ENCODE measurements at places on chromosomes 6 and 20. TPM values are rescaled to one million over a fixed set of nuclear protein-coding genes. Genes with fewer than 3 reads are reported as not detected.

DNA sequence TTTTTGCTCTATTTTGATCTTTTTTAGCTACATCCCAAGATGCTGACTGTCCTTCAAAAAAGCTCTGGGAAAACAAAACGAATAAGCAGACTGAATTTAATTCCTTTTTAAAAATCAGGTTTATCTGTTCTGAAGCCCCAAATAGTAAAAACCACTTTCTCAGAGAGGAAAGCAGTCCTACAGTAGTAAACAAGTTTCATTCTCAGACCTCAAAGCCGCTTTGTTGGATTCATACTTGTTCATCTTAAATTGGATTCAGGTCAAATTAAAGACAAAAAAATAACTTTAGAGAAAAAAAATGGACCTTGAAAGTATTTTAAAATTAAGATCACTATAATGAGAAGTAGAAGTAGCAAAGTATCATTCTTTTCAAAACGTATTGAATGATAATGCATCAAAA, 96.1 kb upstream of the THEMIS start:
- DNase-seq: no peak

GPLD1 gene
- total RNA-seq: 1.3 TPM

DNA sequence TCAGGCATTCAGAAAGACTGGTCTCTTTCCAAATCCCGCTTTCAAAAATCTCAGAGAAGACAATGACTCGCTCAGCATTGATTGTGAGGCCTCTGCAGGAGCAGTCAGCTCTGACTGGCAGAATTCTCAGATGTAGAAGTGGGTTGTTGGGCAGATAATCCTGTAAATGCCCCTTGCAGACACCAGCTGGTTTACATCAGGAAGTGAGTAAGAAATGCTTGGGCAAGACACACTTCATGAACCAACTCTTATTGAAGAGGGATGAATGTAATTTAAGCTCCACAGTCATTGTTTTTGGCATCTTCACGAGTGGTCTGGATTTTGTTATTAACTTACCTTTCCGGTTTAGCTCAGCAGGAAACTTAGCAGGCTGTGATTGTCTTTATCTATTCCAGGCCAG, 166.6 kb downstream of the PLCB4 start:
- no peak for DNase-seq

GSTA2 gene
- total RNA-seq: not detected

- no peak for DNase-seq
Observed at GRCh38 chr6:31175971-31176370, 5.5 kb upstream of the POU5F1 start.

DNA sequence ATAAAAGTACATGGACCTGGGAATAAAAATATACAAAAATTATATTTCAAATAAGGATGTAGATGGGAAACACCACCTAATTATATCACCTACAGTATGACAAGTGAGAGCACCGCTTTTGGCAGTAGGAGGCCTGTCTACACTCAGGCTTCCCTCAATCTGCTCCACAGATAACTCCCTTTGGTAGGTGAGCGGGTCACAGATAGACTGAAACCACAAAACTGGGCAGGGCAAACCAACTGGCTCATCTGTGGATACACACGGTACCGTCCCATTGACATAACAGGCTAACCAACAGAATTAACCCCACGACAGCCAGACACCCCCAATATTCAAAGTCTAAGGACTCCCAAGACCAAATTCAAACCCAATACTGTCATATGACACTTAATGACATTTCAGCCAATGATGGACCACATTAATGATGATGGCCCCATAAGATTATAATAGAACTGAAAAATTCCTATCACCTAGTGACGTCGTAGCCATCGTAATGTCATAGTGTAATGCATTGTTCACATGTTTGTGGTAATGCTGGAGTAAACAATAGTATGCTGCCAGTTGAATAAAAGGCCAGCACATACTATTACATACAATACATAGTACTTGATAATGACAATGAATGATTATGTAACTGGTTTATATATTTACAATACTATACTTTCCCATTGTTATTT, 109.7 kb downstream of the MBOAT1 start:
- no peak for DNase-seq

ZNF391 gene
- total RNA-seq: 4.0 TPM

HLA-DRB1 gene
- total RNA-seq: 0.17 TPM

DNA sequence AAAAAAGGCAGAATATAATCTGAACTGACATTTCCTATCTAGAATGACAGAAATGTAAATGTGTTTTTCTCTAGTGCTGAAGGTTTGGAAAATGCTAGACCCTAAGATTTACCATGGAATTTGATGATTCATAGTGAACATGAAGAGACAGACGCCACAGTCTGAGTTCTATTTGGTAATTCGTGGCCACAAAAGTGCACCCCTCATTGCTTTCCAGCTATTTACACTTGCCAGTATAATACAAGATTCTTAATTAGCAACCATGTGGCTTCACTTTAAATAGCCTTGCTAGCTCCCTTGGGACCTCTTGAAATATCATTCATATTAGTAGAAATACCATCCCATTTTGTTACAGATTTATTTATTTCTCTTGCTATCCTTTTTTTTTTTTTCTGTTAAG, 636.8 kb downstream of the PRKN start:
- peak; percentile 71 for DNase-seq

GPSM3 gene
- 3.4 TPM for total RNA-seq

PRELID3B gene
- 128 TPM for total RNA-seq

- DNase-seq: no peak
Observed at GRCh38 chr6:63571361-63572043, 778 bp upstream of the LOC128125822 start.

DNA sequence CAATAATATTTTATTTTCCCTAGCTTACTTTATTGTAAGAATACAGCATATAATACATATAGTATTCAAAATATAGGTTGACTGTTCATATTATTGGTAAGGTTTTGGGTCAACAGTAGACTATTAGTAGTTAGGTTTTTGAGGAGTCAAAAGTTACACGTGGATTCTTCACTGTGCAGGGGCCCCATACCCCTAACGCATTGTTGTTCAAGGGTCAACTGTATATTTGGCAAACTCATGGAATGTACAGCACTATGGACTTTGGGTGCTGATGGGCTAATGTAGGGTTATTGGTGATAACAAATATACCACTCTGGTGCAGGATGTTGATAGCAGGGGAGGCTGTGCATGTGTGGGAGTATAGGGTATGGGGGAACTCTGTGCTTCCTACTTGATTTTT, 397.2 kb downstream of the BCKDHB start:
- DNase-seq: no peak

DNA sequence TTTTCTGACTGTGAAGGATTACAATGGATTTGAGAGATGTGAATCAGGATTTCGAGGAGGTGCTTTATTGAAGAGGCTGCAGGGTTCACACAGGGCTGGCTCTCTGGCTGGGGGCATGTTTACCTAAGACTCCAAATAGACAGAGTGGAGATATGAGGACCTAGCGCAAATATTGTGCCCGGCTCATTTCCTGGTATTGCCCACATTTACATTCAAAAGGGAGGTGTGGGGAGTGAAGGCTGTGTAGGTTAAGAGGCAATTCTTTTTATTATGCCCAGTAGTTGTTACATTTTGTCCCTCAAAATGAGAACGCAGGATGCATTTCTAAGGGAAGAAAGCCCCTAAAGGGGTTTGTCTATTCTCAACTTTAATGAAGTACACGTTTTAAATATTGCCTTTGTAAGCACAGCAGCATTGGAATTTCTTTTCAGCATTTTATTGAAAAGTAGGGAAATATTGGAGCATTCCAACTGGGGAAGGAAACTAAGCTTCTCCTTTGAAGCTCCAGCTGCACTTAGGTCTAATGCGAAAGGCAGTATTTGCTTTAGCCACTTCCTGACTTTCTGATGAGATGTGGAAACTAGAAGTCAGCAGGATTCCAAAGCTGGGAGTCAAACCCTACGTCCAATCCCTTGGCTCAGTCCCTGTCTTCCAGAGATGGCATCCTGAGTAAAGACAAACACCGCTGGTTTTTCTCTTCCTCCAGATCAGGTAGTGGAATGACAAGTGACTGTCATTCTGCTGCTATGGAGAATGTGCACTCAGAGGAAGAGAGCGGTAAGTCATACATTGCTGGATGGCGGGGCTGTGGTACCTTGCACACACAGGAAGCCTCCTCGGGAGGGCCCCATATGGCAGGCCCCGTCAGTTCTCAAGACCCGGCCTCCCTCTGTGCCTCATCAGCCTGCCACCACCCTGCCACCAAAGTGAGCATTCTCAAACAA, 70.7 kb downstream of the MYB start:
- DNase-seq: no peak

DNA sequence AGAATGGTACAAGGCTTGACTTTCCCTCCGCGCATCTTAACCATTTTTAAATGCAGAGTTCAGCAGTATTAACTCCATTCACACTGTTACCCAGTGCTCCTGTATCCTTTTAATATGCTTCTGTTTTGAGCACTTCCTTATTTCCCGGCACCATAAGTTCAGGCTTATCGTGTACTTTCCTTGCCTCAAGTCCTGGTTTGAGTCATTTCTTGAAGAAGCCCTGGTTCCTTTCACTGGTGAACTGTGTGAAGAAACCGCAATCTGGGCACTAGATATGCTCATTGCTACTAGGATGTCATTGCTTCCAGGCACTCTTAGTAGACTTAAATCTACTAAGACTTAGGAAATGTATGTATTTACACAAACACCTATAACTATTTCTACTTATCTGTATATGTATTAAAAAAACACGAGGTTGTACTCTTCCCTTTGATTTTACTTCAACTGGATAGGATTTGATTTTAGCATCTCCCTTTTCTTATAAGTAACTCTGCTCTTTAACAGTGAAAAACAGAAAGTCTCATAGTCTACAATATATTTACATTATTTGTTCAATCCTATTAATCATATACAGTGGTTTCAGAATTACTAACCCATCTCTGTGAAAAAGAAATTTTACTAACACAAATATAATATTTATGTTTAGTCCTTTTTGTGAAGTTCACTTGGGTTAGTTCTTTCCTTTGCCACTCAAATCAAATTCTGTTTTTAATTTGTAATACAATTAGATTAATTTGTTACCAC, 135.5 kb downstream of the CDKAL1 start:
- DNase-seq: no peak

DNA sequence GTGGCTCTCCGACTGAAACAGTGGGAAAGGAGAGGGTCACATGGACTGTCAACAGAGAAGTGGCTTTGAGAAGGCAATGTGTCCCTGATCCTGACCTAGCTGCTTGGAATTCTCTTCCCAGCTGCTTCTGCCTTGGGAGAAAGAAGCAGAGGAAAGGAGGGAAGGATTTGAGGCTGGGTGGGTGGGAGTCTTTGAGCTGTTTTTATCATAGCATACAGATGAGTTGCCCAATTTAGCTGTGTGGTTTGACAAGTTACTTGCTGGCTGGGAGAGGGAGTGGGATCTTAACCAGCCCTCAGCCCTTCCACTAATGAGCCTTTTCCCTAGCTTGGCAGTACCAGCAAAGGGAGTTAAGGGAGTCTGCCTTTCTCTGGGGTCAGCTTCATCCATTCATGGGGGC, 51.1 kb upstream of the MYL9 start:
- DNase-seq: no peak

GRCh38 chr6:143595251-143596036, 82.3 kb upstream of the PHACTR2 start:
- DNase-seq: no peak

DNA sequence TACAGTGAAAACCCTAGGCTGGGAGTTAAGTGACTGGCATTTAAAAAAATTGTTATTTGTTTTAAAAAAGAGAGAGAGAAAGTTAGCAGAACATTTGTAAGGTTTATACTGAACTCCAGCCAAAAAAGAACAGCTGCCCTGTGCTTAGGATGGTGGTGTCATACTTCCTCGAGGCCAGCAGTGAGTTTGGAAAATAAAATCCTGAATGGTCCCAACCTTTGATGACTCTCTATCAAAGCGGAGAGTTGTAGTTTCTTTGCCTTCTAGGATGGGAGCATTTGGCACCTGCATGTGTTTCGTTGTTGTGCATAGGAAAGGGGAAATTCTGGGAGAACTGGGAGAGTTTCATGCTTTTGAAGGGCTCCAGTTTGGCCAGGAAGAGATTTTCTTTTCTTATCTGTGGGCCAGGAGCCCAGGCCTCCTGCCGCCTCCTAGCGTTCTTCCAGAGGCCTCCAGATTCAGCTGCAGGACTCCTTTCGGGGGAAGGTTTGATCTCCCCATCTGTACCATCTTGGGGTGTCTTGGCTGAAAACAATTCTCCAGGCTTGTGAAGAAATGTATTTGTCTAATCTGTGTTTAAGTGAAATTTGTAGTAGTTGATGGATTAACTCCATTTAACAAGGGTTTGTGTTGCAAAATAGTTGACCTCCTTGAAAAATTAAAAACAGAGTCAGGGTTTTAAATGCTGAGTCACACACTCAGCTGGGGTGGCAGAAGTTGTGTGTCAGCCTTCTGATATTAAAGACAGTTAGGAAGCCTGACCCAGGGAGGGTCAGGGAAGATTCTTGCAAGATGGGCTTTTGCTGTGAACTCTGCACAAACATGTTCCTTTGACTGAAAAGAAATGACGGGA, 63.4 kb downstream of the TXNDC5 start:
- no peak for DNase-seq

CFAP206 gene
- total RNA-seq: 4.1 TPM

DNA sequence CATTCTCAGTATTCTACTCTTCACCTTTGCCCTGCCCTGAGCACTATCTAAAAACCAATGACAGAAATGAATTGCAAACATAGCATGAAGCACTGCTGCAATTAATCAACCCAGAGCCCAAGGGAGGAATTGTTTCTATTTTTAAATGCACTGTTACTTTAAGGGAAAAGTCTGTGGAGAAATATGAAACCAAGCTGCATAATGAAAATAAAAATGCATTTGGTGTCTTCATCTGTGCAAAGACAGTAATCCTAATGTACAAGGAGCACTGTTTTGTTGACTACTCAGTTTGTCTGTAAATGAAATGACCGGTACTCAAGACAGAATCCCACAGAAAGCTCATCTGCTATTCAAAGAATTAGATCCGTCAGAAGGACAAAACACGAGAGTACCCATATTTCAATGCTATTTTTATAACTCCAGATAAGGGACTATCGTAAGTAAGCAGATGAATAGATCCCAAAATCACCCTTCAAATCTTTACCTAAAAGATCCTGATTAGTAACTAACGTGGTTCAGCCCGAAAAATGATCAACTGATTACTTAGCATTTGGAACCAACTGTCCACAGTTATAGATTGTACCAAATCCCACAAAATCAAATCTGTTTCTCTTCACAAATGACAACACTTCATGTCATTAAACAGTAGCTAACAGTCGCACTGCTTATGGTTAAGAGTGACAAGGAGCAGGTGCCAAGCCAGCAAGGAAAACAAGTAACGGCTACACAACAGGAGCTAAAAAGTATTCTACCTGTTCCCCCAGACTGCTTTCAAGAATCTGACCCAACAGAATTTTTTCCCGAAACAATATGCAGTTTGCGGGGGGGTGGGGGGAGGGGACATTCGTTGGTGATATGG, 2.4 kb downstream of the KIF13A start:
- DNase-seq: no peak

Measured in Caki2 (cell line).